ENCODE measurements at places on chromosomes 1 and 21.

- no peak for DNase-seq
These were observed 481.1 kb upstream of the USP24 start for GRCh38 chr1:55696181-55696754.

DNA sequence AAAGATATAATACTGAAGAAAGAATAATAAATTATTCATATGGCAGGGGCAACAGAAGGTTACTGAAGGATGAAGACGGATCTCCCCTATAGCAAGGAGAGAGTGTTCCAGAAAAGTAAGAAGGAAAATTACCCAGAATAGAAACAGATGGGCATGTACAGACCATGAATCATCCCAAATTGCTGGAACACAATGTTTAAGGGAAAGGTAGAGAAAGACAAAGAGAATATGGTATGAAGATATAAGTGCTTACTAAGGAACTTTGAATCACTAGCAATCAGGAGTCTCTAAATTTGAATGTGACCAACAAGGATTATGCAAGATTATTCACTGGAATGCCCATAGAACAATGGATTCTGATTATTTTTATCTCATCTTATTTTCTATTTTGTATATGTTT, 375.4 kb downstream of the COL11A1 start:
- no peak for DNase-seq

GRCh38 chr1:42681741-42682483, at the start of gene YBX1:
TSS of gene YBX1 (plus strand) at chr1:42682418. CDS start at chr1:42682566, 148 bp downstream.
- DNase-seq, result peak; percentile 97

DNA sequence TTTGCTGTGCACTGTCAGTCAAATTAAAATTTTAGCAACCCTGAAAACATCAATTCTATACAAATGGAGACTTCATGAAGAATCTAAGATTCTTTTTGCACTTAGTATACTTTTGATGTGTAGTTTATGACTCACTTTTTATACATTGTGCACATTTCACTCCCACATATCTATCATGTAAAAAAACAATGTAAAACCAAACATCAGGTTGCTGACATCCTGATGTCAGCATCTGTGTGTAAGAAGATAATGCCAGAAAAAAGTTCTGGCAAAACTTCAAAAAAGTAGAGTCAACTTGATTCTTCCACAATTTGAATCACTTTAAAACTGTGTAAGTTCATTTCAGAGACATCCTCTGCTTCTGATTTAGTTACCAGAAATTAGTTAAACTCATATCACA, 115.7 kb downstream of the CENPF start:
- DNase-seq, result no peak

DNA sequence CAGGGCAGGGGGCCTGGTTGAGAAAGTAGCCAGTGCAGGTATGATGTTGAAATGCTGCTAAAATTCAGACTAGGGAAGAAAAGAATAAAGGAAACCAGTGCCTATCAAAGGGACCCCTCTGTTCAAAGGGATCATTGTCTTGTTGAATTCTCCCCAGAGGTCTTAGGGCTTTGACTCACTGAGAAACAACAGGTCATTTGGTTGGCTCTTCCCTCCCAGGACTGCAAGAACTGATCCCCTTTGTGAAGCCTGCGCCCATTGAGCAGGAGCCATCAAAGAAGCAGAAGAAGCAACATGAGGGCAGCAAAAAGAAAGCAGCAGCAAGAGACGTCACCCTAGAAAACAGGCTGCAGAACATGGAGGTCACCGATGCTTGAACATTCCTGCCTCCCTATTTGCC, 11.8 kb upstream of the CELSR2 start:
- DNase-seq, result no peak

DNA sequence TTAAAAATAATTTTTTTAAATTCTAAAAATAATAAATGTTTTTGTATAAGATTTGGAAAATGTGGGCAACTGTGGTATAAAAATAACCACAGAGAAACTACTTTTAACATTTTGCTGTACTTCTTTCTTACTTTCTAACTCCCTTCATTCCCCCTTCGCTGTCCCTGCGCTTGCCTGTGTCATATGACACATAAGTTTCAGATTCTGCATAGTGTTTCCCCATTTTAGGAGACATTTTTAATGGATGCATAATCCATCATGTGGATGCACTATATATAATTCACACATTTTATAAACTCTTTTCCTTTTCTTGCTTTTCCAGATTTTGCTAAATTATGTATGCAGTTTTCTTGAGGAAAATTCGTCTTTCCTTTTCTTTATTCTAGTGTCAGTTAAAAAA, 16.3 kb downstream of the ATG4C start:
- no peak for DNase-seq

DNA sequence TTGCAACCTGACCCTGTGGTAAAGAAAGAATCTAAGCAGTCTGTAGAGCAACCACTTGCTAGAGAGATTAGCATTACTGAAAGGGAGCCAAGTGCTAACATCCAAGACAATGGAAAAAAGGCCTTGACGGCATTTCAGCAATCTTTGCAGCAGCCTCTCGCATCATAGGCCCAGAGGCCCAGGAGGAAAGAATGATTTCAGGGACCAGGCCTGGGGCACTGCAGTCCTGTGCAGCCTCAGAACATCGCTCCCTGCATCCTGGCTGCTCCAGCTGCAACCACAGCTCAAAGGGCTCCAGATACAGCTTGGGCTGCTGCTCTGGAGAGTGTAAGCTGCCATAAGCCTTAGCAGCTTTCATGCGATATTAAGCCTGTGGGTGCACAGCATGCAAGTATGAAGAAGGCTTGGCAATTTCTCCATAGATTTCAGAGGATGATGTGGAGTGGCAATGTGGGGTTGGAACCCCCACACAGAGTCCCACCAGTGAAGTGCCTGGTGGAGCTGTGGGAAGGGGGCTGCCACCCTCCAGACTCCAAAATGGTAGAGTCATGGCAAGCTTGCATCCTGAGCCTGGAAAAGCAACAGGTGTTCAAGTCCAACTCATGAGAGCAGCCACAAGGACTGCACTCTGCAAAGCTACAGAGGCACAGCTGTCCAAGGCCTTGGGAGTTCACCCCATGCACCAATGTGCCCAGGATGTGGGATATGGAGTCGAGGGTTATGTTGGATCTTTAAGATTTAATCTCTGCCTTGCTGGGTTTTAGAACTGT, 110.6 kb upstream of the HMGB4 start:
- DNase-seq, result no peak

DNA sequence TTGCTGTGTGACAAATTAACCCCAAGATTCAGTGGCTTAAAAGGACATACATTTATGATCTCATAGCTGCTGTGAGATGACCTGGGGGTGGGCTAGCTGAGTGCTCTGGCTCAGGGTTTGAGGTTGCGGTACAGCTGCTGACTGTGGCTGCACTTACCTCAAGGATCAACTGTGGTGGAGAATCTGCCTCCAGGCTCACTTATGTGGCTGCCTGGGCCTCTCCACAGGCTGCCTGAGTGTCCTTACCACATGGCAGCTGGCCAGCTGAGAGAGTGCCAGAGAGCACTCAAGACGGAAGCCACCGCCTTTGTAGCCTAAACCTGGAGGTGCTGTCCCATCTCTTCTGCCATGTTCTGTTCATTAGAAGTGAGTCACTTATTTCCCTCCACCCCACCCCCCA, 5.7 kb downstream of the LRRC71 start:
- DNase-seq, result no peak

DNA sequence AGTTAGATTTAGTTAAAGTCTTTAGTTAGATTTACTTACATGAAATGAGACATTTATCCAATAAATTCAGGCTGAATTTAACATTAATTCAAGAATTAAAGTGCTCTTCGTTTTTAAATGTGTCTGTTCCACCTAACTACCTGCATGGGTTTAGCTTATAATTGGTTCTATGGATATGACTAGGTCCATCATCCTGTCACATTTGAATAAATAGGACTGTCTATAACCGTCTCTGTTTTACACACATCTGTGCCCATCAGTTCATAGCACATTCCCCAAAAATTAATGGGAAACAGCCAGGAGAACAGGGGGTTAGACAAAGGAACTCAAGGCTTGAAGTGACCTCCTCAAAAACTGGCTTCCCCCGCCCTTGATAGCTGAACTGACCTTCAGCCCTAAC, 219.6 kb downstream of the MRPL39 start:
- DNase-seq, result no peak

- no peak for DNase-seq
These were observed 91.2 kb downstream of the KCNK1 start for GRCh38 chr1:233704898-233705723.

GRCh38 chr1:21639594-21640041, 29.5 kb downstream of the RAP1GAP start:
- DNase-seq, result no peak

DNA sequence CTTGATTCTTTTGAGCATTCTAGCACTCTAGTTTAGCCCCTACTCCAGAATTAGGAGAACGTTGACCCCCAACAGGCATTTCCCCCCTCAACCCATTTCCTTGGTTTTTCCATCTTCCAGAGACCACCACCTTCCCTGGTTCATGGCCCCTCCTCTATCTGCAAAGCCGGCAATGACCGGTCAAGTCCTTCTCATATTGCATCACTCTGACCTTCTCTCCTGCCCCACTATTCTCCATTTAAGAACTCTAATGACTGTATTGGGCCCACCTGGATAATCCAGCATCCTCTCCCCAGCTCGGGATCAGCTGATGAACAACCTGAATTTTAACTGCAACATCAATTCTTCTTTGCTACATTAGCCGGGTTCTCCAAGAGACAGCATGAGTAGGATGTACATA, 437.4 kb downstream of the NPHP4 start:
- no peak for DNase-seq

- DNase-seq, result peak; percentile 67
These were observed 12.4 kb downstream of the PLPP3 start for GRCh38 chr1:56566994-56567393.

- DNase-seq, result no peak
These were observed 45.5 kb upstream of the AIM2 start for GRCh38 chr1:159122005-159122621.

DNA sequence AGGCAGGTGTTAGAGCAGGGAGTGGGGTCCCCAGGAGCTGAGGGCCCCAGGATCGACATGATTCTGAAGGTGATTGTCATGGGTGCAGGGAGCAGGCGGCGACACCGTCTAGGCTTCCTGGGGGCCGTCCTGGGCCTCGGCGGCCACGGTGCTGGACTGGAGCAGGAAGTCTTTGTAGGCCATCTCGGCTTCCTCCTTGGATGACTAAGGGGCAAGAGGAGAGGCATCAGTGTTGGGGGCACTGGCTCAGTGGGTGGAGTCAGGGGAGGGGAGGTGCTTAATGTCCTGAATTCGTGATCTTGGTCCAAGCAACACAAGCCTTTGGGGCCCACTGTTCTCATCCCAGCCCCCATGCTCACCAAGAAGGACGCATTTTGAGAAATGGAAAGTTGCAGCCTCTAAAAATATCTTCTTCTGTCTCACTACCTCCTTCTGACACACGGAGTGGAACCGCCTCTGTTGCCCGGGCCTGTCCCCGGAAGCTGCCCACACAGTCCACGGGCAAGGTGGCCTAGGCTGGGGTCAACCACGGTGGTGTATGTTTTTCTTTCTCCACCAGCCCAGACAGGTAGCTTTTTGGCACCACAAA, 8.6 kb upstream of the FCMR start:
- DNase-seq, result no peak

- no peak for DNase-seq
These were observed 5.1 kb downstream of the ZC3H12A start for GRCh38 chr1:37479255-37480124.

GRCh38 chr1:67639361-67639760, 45.6 kb upstream of the GADD45A start:
- no peak for DNase-seq

GRCh38 chr1:234692966-234693580, 83.1 kb upstream of the IRF2BP2 start:
- no peak for DNase-seq

- no peak for DNase-seq
These were observed 188.9 kb upstream of the EDN2 start for GRCh38 chr1:41673378-41673777.

DNA sequence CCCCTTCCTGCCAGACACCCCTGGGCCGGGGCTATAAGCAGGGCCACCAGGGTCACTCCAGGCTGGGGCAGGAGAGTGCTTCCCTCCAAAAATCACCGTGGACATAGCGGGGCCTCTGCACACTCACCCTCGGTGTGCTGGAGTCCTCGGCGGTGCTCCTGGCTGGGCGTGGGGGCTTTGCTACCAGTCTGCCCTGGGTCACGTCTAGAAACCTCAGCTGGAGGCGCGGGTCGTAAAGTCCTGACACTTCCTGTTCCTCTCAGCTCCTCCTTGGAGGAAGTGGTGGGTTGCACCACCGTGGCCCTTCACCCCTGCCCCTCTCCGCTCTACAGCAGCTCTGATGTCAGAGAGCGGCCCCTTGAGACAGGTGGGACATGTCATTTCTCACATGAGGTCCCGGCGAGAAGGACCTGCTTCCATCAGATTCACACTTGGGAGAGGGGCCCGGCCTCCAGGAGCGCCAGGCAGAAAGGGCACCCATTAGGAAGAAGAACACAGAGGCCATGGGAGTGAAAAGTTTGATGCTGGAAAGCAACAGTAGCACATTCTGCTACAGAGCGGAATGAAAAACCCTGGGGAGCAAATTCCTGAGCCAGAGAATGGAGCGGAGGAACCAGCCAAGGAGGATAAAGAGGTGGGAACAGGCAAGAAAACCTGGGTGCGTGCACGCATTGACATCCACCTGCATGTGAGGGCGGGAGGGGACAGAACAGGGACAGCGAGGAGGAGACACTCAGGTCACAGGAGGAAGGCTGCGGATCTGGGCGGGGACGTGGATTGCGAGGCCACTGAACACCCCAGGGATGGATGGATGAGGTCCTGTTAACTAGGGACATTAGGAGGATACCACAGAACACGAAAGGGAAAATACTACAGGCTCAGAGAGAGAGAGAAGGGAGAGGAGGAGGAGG, at the start of gene ITGB2:
Gene ITGB2 (minus strand): TSS at position 206 of the 911 bp plus-strand sequence. CDS start 10,117 bp downstream, outside the sequence.
- DNase-seq, result no peak

- no peak for DNase-seq
These were observed 57.3 kb downstream of the OBSCN start for GRCh38 chr1:228265167-228265566.

DNA sequence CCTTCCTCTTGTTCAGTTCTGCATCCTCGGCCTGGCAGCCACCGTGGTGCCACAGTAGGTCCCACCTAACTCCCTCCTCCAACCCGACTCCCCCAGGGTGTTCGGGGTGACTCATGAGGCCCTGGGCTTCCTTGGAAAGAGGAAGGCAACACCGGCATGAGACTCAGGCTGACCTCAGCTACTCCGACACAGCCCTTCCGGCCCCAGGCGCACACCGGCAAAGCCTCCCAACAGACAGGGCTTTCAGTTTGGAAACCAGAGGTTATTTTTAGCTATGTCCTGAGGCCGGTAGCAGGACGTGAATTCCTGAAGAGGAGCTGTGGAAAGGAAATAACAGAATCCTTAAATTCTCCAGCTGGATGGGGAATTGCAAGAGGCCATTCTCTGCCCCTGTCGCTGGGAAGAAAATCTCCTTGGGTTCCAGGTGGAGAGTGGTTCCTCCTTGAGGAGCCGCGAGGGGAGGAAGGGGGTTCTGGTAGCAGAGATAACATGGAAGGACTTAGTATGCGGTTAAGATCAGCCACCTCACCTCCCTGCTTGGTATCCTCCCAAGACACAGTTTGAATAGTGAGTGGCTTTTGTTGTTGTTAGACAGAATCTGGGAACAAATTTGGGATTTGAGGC, 24.4 kb downstream of the PLXNA2 start:
- no peak for DNase-seq

All from HAP-1 (cell line).